ENCODE measurements at places on chromosomes 3 and 15. TPM values are rescaled to one million over a fixed set of nuclear protein-coding genes. Genes with fewer than 3 reads are reported as not detected.

TMCO5A gene
- total RNA-seq = not detected

ZNF501 gene
- total RNA-seq = 1.5 TPM

ECE2 gene
- total RNA-seq = not detected

ARHGAP31 gene
- total RNA-seq = 2.0 TPM

- no peak for DNase-seq
Observed at GRCh38 chr3:41352510-41352909, 153.2 kb downstream of the CTNNB1 start.

GRCh38 chr3:186525369-186526255, 18.6 kb downstream of the CRYGS start:
- DNase-seq = no peak

- DNase-seq = no peak
Observed at GRCh38 chr15:101027920-101028319, 108.8 kb downstream of the LRRK1 start.

DNA sequence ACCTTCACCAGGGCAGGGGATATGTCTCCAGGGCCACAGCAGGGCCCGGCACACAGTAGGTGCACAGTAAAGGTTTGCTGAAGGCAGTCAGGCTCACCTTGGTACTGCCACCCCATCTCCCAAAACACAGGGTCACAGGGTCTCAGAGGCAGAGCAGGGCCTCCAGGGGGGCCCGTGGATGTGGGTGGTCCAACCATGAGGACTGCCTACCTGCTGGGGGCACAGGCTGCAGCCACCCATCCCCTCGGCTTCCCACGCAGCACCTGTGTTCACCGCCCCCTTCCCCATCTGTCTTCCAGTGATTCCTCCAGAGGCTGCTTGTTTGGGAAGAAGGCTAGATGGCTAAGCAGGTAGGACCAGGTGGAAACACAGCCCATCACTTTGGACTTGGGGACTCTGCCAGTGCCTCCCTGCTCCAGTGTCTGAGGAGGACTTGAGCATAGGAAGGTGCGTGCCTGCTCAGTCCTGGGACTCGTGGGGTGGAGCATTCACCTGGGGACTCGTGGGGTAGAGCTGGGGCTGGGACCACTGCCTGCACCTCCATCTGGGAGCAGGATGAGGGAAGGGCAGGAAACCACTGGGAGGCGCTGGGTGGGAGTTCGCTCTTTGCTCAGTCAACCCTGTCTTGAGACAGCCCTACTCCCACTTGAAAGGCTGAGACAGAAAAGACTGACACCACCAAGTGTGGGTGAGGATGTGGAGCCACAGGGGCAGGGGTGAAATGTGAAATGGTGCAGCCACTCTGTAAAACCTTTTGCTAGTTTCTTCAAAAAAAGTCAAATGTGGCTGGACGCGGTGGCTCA, 18.8 kb upstream of the PLXND1 start:
- no peak for DNase-seq

DNA sequence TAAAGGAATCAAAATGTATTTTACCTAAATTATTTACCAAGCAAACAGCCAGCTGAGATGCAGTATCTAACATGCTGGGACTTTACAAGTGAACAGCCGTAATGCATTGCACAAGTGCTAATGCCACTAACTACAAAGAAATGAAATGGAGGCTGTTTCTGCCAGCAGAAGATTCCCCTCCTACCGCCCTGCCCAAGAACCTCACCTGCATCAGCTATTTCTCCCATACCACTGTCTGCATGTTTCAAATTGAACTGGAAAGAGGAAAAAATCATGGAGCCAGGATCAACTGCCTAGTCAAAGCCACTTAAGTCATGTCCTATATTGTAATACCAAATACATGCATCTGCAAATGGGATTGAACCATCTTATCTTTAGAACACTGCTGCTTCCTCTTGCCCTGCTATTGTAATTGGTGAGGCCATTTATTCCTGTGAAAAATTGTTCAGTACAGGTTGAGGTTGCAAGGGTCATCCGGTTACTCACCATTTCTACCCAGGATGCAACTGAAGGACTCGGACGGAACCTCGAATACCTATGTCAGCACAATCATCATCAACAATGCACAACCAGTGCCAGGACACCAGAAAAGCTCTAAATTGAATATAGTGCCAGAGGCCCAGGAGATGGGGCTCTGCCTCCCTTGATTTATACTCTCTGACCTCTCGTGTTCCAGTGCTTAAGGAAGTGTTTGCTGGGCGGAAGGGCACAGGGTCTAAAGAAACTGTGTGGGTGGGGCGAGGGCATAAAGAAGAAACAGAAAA, 27.5 kb downstream of the ANXA2 start:
- no peak for DNase-seq

DNA sequence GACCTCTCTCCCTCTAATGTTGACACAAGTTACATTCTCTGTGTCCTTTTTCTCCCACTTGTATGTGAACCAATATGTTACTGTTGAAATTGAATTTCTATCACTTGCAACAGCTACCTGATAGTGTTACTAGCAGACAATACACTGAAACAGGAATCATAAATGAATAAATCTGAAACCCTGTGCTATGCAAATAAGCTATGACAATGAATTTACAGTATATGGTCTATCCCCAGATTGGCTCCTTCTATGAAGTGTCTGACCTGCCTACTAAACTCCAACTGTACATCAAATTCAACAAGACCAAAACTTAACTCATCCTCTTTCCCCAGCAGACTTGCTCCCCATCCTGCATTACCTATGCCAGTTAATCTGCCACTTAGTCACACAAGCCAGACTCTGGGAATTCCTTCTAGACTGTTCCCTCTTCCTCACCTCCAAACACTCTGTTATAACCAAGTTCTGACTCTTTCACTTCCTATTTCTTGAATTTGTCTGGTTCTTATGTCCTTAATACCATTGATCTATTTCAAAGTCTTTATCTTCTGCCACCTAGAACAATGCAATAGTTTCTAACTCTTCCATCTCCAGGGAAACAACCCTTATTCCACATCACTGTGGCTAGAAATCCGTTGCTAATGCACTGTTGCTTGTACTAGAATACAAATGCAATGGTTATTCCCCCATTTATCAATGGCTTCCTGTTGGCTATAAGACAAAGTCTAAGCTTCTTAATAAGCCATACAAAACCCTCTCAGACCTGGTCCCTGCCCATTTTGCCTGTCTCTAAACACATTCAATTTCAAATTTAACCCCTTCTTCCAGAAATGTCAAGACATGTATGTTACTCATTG, 13.4 kb upstream of the ZNF639 start:
- no peak for DNase-seq

GRCh38 chr15:76678766-76679165, 226.4 kb downstream of the SCAPER start:
- no peak for DNase-seq

DNA sequence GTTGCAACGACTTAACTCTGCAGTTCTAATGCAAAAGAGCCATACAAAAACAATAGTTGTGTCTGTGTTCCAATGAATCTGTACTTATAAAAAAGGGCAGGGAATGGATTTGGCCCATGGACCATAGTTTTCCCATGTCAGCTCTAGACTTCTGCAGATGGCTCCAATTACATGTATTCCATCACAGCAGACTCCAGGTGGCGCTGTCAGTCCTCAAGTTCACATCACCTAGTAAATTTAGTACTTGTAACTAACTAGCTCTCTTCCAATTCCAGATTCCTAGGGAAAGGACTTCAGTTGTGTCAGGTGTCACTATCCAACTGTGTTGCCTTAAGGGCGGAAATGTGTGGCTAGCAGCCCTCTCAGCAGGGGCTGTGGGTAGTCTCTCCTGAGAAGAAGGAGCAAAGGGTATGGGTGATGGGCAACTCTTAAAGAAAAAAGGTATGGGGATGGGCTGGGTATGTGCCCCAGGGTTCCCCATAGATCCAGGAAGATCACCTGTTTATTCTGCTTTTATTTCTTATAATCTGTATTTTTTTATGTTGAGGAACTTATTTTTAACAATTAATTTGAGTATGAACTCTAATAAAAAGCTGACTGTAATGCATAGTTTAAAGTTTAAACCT, 36.2 kb downstream of the BBS4 start:
- peak; percentile 82 for DNase-seq

DNA sequence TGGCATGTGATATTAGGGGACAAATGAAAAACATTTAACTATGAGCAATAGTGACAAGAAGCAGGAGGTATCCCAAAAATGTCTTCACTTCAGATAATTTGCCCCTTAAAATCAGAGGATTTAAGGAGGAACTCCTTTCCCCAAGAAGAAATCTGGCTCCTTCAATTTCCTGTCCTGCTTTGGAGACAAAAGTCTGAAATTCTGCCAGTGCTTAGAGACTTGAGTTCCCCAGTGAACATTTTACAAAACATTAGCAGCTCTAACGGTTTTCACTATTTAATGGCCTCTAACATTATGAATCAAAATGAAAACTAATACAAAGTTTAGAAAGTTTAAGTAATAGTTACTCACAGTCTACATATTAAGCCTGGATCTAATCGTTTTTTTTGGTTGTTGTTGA, 40.3 kb upstream of the ZNF385D start:
- no peak for DNase-seq
